Stimulated activated naive CD4-positive, alpha-beta T cell treated with Interleukin-2 at 50 U/mL for 16 hours (primary cell): ENCODE measurements at places on chromosomes 6 and 20.

DNA sequence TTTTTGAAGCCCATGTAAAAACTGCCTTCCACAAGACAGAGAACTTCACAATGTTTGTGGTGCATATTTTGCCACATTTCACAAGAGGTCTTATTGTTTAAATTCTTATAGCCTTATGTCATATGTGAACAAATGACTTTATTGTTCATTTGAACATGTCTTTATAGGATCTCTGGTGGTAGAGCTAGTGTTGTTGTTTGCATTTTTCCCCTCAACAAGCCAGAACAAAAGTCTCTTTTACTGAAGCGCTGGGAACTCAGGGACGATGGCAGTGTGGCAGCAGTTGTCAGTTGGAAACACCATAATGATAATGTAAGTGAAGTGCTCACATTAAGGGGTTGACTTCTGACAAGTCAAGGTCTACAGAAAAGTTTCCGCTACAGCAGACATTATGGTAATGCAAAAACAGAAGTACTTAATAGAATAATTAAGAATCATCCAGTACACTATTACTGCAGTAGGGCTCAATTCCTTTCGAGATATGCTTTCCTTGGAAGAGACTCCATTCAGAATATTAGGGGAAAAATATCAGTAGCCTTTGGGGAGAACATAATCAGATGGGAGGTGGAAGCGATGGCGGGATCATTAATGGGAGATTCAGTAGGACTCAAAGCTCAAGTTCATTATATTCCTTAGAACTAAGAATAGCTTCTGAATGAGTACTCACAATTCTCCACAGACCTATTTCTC is 180.0 kb downstream of the GJA10 start:
- no peak for DNase-seq

GRCh38 chr6:139855671-139856311 is 481.3 kb upstream of the CITED2 start:
- no peak for DNase-seq

GRCh38 chr20:1317545-1318255 is 11.2 kb downstream of the SDCBP2 start:
- no peak for DNase-seq

GRCh38 chr6:3208098-3208774 is 19.2 kb downstream of the TUBB2B start:
- no peak for DNase-seq

DNA sequence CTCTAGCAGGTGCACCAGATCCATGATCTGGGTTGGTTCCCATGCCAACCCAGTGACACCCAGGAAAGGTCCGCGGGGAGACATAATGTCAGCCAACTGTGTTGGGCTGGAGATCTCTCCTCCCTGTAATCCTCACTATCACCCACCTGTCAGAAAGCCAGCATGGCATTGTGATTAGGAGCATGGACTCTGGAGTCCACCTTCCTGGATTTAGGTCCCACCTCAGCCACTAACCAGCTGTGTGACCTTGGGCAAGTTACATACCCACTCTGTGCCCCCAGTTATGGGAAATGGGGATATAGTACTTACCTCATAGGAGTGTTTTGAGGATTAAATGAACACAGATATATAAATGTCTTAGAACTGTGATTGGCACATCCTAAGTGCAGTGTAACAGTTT is 97.9 kb downstream of the ZDHHC14 start:
- DNase-seq: no peak

- DNase-seq: no peak
Measured at GRCh38 chr6:121216928-121217327, 117.4 kb downstream of the TBC1D32 start.

DNA sequence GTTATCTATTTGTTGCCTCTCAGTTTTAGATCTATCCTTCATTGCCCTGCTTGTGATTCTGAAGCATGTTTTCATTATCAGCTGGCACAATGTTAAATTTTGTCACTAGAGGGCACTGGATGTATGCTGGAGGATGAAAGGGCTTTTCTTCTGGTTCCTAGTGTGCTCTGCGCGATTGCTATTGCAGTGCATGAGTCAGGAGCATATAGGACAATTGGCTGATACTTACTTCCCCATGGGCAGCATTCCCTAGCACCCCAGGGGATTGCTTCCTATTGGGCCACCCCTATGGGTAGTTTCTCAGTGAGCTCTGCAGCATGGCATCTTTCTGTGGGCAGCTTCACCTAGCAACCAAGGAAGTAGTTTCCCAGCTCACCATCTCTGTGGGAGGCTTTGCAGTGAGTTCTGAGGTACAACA is 280.3 kb upstream of the SYNCRIP start:
- no peak for DNase-seq

DNA sequence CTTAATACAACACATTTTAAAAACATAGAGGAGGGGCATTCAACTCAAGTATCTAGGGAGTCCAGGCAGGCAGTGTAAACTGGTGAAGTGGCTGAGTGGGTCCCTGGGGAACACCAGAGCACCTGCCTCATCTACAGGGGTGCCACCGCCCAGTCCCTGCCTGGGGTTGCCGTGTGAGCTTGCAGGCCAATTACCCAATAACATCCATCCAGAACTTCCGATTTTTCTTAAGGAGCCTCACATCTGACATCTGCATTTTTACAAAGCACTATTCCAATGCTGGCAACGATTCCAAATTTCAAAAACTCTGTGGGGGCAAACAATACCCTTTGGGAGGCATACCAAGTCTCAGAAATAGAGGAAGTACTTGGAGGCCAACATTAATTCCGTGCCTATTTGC is 288.4 kb upstream of the TSHZ2 start:
- DNase-seq: no peak

GRCh38 chr6:38355519-38355918 is 284.2 kb downstream of the BTBD9 start:
- no peak for DNase-seq

- no peak for DNase-seq
Measured at GRCh38 chr20:49140834-49141233, 47.3 kb downstream of the STAU1 start.

DNA sequence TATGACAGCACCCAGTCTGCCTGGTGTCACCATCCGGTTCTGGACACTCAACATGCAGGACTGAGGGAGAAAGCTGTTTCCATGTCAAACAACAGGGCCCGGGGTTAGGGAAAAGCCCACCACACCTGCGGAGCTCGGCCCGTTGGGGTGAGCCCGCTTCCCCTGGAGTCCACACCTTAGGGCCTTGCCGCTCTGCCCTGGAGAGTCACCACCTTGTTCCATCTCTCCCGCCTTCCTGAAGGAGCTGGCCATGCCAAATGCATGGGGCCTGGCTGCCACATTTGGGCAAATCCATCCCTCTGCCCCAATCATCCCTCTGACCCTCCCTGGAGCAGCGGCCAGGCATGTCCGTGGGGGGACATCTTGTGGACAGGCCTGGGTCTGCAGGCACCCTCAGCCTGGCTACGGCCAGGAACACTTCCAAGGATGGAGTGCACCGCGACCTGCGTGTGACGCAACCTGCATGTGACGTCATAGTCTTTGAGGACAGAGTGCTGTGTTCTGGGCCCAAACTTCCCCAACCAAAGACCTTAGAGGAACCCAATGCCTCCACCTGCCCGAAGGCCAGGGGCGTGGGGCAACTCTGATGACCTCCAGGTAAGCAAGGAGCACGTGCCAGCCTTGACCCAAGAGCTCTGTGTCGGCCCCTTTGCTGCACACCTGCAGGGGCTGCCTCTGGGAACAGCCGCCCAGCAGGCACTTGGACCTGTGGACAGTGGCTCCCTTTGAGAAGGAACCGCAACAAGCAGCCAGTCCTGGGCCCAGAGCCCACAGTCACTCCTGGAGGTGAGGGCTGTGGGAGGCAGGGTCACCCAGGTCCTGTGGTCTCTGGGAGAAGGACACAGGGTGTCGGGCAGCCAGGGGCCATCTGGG is 1.7 kb downstream of the CABLES2 start:
- no peak for DNase-seq

GRCh38 chr6:84137051-84137375 is 90.4 kb downstream of the CEP162 start:
- DNase-seq: no peak

DNA sequence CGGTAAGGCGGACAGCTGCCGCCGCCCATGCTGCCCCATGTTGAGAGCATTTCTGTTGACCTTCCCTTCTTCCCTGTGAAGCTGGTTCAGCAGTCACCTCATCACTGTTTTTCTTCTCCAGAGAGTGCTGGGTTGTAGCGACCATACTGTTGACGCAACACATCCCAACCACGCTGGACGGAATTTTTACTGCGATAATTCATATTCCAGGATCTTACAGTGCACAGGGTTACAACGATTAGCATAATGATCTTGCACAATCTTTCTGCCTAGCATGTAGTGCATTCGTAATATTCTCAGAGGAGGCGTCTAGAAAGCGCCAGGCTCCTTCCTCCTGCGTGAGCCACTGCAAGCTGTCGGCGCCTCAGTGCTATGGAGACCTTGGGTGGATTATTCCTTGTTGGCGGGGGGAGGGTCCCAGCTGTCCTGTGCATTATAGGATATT is 137.0 kb downstream of the MTHFD1L start:
- no peak for DNase-seq

DNA sequence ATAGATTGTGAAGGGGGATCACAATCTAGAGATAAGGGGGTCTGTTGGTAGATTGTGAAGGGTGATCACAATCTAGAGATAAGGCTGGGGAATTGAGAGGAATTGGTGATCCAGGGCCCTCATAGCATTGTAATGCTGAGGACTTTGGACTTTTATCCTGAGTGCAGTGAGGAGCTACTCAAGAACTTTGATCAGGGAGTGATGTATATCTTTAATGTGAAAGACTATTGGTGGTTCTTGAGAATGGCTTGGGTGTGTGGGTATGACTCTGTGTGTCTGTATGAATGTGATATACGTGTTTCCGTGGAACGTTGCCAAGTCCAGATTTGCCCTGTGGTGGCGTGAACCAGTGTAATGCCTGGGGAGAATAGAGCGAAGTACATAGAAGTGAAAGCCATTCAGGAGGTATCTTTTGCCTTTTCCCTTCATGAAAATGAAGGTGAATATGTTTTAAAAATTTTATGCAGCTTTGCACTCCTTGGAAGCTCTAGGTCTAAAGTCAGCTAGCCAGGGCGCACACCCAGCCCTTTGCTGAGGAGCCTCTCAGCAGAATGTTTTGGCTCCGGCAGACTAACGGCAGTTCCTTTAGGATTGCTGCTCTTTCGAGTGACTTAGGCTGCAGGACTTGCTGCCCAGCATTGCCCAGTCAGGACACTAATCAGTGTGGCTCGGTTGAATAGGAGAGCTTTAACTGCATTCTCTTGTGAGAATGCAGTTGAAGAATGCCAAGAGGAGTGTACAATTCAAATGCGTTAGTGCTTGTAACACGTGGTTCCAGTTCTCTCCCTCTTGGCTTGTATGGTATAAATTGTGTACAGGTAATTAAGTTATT is 3.5 kb downstream of the ZFAND3 start:
- DNase-seq: peak; percentile 7

GRCh38 chr6:39389484-39389767 is 66.9 kb upstream of the KCNK16 start:
- no peak for DNase-seq

DNA sequence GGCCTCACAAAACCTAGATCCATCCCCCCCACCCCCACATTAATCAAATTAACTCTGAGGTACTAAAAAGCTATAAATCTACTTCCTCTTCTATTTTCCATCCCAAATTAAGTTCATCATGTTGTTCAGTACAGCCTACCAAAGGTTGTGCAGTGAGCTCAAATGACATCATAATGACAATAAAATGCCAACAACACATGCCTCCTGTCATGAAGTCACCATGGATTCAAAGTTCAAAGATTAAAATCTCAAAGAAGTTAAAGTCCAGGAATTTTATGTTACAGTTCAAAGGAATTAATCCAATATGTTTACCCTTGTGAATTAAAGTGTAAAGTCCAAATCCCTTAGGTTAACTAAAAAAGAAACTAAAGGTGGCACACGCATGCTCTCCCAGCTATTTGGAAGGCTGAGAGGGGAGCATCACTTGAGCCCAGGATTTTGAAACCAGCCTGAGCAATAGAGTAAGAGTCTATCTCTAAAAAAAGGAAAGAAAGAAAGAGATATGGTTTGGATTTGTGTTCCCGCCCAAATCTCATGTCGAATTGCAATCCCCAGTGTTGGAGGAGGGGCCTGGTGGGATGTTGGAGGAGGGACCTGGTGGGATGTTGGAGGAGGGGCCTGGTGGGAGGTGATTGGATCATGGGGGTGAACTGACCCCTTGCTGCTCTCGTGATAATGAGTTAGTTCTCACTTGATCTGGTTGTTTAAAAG is 25.7 kb upstream of the SIRT5 start:
- DNase-seq: no peak

DNA sequence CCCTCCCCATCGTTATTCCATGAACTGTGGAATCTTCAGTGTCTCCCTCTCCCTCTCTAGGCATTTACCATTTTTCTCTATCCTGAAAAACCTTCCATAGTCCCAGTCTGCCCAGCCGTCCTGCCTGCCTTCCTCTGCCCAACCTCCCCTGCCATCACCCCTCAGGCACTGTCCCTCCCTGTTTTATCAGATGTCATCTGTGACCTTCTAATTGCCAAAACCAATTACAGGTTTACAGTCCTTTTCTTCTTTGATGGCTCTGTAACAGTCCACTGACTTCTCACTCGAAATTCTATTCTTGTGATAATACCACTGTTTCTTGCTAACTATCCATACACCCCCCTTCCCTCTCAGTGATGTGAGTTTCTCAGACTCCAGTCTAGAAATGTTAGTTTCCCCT is 2.3 kb upstream of the SLC23A2 start:
- DNase-seq: no peak

DNA sequence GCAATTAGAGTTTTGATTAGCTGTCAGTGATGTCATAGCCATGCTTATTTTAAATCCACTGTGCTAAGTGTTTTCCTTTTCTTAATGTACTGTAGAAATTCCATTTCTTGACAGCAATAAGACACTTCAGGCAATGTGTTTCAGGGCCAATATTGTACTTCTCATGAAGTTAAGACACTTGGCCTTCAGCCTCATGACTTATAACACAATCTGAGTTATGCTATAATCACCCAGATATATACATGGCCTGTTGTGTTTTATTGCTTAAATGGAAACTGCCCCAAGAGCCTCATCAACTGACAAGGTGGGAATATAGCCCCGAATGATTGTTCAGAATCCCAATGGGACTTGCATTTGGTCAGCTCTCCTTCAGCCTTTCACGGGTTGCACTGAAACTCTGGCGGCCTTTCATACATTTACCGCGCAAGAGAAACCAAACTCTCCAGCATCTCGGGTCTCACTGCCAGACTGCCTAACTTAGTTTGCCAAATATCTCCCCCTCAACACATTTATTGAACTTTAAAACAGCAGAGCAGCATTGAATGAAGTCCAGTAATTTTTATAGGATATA is 44.2 kb upstream of the TBX18 start:
- DNase-seq: no peak
